ENCODE measurements at places on chromosomes 6 and 20.

DNA sequence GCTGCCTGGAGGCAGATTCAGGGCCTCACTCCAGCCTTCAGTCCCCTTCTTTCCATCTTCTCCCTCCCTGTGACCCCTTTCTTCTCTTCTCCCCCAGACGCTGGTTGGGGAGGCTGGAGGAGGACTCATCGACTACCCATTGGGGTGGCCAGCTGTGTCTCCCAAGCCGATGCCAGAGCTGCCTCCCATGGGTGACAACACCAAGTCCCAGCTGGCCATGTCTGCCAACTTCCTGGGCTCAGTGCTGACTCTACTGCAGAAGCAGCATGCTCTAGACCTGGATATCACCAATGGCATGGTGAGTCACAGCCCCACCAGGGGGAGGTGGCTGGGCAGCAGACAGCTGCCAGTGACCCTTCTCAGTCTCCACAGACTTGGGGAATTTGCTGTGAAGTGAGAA is 12.9 kb downstream of the BPIFB4 start:
- no peak for DNase-seq
- H3K36me3 ChIP-seq: no peaks in the 10 kb centered on the region
- peaks cover 12% of the 10 kb centered on the region for H3K27me3 ChIP-seq
- H3K4me1 ChIP-seq: no peaks in the 10 kb centered on the region

DNA sequence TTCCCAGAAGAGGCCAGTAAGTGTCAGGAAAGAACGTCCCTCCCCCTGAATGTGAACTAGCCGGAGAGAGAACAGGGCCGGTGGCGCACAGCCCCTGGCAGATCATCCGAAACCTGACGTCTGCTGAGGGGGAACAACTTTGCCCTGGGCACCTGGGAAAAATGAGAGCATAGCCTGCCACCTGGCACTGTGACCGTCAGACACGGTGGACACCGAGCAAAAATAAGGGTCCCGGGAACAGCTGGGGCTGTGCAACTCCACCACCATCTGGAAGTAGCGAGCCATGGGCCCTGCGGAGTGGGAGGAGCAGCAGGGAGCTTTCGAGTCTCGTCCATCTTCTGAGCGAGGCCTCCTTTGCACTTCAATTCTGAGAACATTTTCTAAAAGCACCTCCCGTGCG is 110.8 kb downstream of the EDN3 start:
- DNase-seq: no peak
- H3K36me3 ChIP-seq: no peaks in the 10 kb centered on the region
- H3K27ac ChIP-seq: no peak overlapping the region
- no peak overlapping the region for H3K4me3 ChIP-seq
- peaks cover 30% of the 10 kb centered on the region for H3K27me3 ChIP-seq
- H3K4me1 ChIP-seq: no peaks in the 10 kb centered on the region

DNA sequence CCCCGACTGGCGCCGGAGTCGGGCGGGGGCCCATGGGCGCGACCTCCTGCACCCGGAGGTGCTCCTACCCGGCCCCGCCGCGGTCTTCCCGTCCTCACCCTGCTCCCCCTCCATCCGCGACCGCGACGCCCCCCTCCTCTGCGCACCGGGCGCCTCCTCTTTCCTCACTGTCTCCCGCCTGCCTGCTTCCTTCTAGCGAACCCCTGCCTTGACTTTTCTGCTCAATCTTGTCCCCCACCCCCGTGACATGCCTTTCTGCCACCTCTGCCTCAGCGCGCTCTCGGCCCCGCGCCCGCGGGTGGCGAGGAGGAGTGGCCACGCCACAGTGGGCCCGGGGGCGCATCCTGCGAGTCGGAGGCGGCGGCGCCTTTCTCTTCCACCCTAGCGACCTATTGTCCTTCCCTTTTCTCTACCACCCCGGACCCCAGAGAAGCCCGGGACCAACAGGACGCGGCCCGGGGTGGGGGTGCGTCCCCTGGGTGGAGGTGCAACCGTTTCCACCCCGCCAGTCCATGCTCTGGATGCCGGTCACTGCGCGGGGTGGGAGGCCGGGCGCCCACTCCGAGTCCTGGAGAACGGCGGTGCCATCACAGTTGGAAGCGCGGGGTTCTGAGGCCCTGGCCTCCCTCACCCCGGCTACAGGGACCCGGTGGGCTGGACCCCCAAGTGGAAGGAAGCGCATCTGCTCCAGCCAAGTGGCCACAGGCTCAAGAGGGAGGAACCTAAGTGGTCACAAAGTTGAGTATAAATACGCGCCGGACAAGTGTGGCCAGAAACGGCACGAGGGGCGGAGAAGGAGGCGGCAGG is 2.0 kb downstream of the PDE10A start:
- H3K27me3 ChIP-seq: peaks cover 56% of the 10 kb centered on the region
- no peak for DNase-seq
- peaks cover 12% of the 10 kb centered on the region for H3K4me1 ChIP-seq
- H3K27ac ChIP-seq: no peak overlapping the region
- H3K4me3 ChIP-seq: no peak overlapping the region

DNA sequence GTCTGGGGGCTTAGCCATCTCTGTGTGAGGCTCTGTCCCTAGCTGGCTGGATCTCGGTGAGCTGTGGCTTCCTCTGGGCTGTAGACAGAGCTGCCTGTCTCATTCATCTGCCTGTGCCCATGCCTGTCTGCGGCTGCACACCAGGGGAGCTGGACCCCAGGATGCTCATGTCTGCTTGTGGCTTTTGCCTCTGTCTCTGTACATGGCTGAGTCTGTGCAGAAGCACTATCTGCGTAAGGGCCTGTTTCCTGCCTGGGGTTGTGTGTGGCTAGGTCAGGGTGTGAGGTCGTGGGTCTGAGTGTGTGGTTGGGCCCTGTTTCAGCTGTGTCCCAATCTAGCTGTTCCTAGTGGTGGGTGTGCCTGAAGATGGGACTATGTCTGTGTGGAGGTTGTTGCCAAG is 68.2 kb downstream of the CDH22 start:
- peaks cover 38% of the 10 kb centered on the region for H3K27me3 ChIP-seq
- no peak overlapping the region for H3K4me3 ChIP-seq
- no peaks in the 10 kb centered on the region for H3K4me1 ChIP-seq

GRCh38 chr6:6631053-6631452 is 42.5 kb downstream of the LY86 start:
- H3K4me1 ChIP-seq: peaks cover 31% of the 10 kb centered on the region
- no peak overlapping the region for H3K4me3 ChIP-seq
- H3K27me3 ChIP-seq: no peaks in the 10 kb centered on the region
- no peak for DNase-seq
- no peak overlapping the region for H3K27ac ChIP-seq

- H3K4me3 ChIP-seq: no peak overlapping the region
- DNase-seq: no peak
- H3K27ac ChIP-seq: no peak overlapping the region
- H3K4me1 ChIP-seq: peaks cover 9% of the 10 kb centered on the region
These were observed 87.7 kb downstream of the TFAP2C start for GRCh38 chr20:56716806-56717205.

- no peaks in the 10 kb centered on the region for H3K36me3 ChIP-seq
- H3K27me3 ChIP-seq: no peaks in the 10 kb centered on the region
- no peak for DNase-seq
These were observed 358.3 kb upstream of the EYS start for GRCh38 chr6:66065313-66065712.

- H3K27ac ChIP-seq: no peak overlapping the region
- H3K36me3 ChIP-seq: no peaks in the 10 kb centered on the region
- no peak overlapping the region for H3K4me3 ChIP-seq
- H3K4me1 ChIP-seq: no peaks in the 10 kb centered on the region
These were observed 48.0 kb upstream of the BCLAF1 start for GRCh38 chr6:136337606-136338005.

GRCh38 chr6:146273490-146273889 is 244.6 kb downstream of the GRM1 start:
- H3K27ac ChIP-seq: no peak overlapping the region
- no peaks in the 10 kb centered on the region for H3K27me3 ChIP-seq
- DNase-seq: no peak

- no peak for DNase-seq
- H3K36me3 ChIP-seq: no peaks in the 10 kb centered on the region
These were observed 20.2 kb downstream of the PRPH2 start for GRCh38 chr6:42702200-42702599.

DNA sequence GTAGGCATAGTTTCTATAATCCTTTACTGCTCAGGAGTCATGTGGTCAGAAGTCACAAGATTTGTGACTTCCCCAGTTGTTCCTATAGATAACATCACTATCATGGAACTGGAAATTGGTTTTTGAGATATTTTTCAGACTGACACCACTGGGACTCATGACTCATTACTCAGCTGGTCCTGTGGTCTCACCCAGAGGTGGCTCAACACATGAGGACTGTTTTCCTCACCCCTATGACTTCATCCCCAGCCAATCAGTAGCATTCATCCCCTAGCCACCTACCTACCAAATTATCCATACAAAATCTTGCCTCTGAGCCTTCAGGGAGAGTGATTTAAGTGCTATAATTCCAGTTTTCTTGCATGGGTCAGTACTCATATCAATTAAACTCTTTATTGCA is 1217.7 kb downstream of the EPHA7 start:
- DNase-seq: no peak
- H3K27me3 ChIP-seq: no peaks in the 10 kb centered on the region
- H3K36me3 ChIP-seq: no peaks in the 10 kb centered on the region
- no peaks in the 10 kb centered on the region for H3K4me1 ChIP-seq
- H3K27ac ChIP-seq: no peak overlapping the region

DNA sequence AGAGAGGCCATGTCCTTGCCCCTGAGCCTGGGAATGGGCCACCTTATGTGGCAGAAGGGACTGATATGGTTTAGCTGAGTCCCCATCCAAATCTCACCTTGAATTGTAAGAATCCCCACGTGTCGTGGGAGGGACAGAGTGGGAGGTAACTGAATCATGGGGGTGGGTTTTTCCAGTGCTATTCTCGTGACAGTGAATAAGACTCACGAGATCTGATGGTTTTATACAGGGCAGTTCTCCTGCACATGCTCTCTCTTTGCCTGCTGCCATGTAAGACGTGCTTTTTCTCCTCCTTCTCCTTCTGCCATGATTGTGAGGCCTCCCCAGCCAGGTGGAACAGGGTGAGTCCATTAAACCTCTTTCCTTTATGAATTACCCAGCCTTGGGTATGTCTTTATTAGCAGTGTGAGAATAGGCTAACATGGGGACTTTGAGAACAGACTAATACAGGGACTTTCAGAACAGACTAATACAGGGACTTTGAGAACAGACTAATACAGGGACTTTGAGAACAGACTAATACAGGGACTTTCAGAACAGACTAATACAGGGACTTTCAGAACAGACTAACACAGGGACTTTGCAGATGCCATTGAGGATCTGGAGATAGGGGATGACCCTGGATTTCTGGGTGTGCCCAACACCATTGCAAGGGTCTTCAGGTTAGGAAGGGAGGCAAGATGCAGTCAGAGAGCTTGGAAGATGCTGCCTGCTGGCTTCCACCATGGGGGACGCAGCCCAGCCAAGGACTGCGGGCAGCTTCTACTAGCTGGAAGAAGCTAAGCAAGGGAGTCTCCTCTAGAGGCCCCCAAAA is 86.9 kb downstream of the RAMACL start:
- H3K27ac ChIP-seq: no peak overlapping the region
- no peaks in the 10 kb centered on the region for H3K27me3 ChIP-seq
- no peak for DNase-seq
- no peak overlapping the region for H3K4me3 ChIP-seq

DNA sequence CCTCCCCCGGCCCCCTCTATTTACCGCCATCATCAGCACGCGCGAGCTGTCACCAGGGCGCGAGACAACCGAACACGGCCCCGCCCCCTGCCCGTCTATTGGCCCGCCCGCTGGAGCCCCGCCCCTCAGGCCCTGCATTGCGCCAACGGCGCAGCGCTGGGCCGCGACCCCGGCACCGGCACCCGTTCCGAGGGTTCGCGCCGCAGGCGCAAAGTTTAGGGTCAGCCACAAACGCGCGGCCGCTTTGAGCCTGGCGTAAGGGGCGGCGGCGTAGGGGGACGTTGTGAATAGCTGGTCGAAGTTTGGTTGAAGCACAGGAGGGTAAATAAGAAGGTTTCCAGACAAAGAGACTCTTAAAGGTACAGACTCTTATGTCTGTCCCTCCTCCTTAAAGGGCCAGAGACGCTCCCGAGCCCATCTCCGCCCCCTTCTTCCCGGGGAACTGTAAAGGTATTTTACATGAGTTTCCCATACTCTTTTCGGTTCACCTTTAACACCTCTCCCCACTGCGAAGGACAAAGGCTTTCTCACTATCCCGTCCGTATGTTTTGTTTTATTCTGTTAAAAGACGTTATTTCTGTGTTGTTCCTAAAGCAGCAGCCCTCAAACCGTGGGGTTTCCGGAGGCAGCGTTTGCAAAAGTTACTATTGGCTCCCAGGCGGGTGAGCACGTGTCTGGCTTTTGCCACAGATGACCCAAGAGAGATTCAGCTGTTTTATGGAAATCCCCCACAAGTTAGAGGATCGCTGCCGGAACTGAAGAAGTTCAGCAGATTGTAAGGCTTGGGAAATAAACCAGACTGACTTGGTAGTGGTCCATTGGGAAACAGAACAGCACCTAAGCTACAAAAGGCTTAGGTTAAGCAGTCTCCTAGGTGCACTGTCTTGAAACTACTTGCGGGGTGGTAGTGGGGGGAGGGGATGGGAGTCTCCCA is at the start of gene USP49:
USP49 (minus strand) TSS at position 76 of the 934 bp plus-strand sequence. CDS start 88,392 bp downstream, outside the sequence.
- H3K27me3 ChIP-seq: no peaks in the 10 kb centered on the region
- H3K4me3 ChIP-seq: no peak within 1 kb of the TSS
- peak within 1 kb of the TSS; percentile 97 for H3K27ac ChIP-seq

GRCh38 chr20:25308083-25308491 is 60.2 kb downstream of the PYGB start:
- H3K27me3 ChIP-seq: no peaks in the 10 kb centered on the region
- H3K4me3 ChIP-seq: no peak overlapping the region
- no peaks in the 10 kb centered on the region for H3K36me3 ChIP-seq
- no peak overlapping the region for H3K27ac ChIP-seq
- DNase-seq: no peak

DNA sequence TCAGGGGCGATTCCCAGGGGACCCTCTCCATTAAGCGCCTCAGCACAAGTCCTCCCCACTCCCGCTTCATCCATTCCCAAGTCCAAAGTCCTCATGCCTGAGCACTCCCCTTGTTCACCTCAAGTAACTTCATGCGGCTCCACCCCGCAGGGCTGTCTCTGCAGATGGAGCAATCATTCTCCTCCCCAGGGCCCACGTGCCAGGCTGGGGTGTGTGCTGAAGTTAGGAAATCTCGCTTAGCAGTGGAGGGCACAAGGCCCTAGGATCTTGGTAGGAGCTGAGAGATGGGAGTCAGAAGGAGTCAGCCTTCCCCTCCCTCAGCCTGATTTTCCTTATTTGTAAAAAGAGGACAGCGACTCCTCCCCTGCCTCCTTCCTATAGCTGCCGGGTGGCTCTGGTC is 3.5 kb downstream of the TGM3 start:
- H3K36me3 ChIP-seq: no peaks in the 10 kb centered on the region
- peaks cover 26% of the 10 kb centered on the region for H3K4me1 ChIP-seq
- H3K27me3 ChIP-seq: peaks cover 9% of the 10 kb centered on the region
- no peak for DNase-seq
- peak overlapping the region; percentile 81 for H3K27ac ChIP-seq
- peak overlapping the region; percentile 21 for H3K4me3 ChIP-seq

DNA sequence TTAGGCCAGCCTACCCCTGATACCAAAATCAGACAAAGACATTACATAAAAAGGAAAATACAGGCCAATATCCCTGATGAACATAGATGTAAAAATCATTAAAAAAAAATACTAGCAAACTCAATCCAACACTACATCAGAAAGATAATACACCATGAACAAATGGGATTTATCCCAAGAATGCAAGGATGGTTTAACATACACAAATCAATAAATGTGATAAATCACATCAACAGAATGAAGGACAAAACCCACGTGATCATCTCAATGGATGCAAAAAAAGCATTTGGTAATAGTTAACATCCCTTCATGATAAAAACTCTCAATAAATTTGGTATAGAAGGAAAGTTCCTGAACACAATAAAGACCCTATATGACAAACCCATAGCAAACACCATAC is 63.8 kb downstream of the SLC22A2 start:
- H3K4me3 ChIP-seq: no peak overlapping the region
- H3K36me3 ChIP-seq: no peaks in the 10 kb centered on the region
- H3K27ac ChIP-seq: no peak overlapping the region
- H3K4me1 ChIP-seq: no peaks in the 10 kb centered on the region

Measured in naive B cell (primary cell).